ENCODE measurements at places on chromosomes 4 and X.

DNA sequence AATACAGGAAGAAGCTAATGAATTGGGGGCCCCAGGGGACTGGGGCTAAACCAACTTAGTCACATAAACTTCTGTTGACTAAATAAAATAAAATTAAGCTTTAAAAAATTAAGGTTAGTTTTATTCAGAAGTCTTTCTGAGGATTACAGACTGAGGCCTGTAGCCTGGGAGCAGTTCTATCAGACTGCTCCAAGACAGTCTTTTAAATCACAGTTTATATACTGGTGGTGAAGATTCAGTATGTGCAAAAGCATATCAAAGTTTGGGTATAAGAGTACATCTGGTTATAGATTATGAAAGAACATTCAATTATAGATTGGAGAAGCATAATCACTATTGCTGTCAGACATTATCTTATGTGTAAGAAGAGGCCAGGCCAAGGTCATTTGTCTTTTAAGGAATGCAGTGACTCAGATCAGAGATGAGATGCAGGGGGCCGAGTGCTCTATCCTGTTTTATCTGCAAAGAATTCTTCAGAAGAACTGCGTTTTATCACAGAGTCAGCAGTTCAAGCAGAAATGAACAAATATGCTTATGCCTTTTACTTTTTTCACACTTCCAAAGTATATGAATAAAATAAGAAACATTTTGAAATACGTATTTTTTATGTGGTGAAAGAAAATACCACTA, 109.4 kb downstream of the PDHA2 start:
- DNase-seq = no peak

DNA sequence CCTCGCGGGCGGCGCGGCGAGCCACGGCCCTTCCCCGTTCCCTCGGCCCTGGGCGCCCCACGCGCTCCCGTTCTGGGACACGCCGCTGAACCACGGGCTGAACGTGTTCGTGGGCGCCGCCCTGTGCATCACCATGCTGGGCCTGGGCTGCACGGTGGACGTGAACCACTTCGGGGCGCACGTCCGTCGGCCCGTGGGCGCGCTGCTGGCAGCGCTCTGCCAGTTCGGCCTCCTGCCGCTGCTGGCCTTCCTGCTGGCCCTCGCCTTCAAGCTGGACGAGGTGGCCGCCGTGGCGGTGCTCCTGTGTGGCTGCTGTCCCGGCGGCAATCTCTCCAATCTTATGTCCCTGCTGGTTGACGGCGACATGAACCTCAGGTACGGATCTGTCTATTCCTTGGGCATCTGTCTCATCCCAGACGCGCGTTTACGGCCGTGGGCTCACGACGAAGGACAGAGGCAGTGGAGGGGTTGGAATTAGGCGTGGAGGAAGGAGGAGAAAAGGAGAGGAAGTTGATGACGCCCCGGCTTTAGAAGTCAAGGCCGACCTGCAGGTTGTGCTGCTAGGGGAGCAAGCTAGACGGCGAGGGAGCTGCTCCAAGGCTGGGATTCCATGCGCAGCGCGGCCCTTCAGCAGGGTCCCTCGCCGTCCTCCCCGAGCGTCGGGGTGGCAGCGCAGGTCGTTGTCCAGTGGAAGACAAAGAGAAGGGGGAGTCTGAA, 792 bp downstream of the SLC10A4 start:
- DNase-seq = no peak

DNA sequence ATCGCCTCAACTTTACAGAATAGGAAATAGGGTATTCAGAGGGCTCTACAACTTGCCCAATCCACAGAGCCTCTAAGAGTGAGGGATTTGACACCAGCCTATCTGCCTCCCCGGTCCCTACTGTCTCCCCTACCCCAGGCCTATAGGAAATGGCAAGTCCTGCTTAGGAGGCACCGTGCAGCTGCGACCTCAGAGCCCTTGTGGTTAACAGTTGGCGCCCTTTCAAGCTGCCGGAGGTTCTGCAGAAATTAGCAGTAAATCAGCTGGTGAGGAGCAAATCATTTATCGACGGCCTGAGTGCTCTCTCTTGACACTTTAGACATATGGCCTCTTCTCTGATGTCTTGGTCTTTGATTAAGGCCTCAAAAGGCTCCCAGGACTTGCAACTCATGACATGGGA, 96.9 kb downstream of the CLNK start:
- no peak for DNase-seq

- DNase-seq = no peak
Observed at GRCh38 chrX:7068939-7069367, 78.6 kb upstream of the STS start.

- no peak for DNase-seq
Observed at GRCh38 chrX:7620560-7620959, 222.4 kb upstream of the VCX start.

DNA sequence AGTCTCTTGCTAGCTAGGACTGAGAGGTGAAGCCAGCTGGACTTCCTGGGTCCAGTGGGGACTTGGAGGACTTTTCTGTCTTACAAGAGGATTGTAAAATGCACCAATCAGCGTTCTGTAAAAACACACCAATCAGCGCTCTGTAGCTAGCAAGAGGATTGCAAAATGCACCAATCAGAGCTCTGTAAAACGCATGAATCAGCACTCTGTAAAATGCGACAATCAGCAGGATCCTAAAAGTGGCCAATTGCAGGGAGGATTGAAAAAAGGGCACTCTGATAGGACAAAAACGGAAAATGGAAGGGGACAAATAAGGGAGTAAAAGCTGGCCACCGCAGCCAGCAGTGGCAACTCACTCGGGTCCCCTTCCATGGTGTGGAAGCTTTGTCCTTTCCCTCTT, 65.6 kb upstream of the DUSP21 start:
- no peak for DNase-seq

DNA sequence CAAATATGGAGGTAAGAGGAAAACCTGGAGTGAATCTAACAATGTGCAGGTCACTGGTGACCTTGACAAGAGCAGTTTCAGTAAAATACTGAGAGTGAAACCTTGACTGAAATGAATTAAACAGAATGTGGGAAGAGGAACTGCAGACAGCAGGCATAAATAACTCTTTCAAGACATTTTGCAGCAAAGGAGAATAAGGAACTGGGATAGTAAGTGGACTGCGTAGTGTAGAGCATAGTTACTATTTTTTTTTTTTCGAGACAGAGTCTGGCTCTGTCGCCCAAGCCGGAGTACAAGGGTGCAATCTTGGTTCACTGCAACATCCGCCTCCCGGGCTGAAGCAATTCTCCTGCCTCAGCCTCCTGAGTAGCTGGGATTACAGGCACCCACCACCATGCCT, 24.0 kb downstream of the RBMX start:
- no peak for DNase-seq

- no peak for DNase-seq
Observed at GRCh38 chr4:26943391-26943790, 82.8 kb downstream of the STIM2 start.

DNA sequence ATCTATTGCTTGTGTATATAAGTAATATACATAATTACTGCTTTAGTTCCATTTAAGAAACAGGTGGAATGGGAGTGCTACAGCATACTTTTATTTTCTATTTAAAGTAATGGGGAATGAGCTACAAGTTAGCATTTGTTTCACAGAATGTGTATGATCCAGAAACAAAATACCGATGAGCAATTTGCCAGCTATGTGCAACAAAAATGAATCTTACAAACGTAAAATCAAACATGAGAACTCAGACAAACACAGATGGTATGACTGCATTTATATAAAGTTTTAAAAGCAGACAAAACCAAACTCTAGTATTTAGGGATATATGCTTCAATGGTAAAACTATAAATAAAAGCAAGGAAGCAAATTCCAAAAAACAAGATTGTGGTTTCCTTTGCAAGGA, 141.7 kb downstream of the PAPSS1 start:
- no peak for DNase-seq

DNA sequence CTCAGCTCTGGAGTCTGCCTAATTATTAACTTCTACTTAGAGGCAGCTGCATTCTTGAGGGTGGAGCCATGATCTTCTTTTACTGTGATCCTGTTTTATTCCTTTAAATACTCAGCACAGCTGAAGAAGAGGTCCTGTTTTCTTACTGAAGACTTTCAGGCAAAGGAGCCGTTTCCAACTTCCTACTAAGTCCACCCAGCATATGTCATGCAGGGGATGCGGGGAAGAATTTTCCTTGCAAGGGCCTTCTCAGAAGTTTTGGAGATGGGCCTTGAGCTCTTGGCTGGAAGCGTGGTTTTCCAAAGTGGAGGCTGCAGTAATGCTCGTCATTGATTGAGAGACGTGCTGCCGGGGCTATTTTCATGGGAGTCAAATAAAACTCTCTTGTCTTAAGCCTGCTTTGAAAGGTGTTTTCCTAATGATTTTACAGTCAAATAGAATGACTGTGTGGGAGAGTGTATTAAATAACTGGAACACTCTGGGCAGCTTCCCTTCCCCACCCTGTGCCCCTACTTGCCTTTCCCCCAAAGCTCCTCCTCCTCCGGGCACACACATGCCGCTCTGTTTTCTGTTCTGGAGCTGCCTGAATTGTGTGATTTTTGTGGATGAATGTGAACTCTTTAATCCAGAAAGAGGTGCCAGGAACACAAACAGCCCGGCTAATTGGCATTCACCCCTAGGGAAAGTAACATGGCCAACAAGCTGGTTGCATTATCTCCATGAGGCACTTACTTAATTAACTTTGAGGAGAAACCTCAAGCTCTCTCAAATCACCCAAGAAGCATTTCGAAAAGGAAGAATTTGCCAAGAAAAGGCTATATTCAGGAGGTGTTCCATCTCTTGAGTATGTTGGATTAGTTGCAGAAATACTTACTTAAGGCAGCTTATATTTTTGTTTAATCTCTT, 28.1 kb downstream of the FGF2 start:
- no peak for DNase-seq

DNA sequence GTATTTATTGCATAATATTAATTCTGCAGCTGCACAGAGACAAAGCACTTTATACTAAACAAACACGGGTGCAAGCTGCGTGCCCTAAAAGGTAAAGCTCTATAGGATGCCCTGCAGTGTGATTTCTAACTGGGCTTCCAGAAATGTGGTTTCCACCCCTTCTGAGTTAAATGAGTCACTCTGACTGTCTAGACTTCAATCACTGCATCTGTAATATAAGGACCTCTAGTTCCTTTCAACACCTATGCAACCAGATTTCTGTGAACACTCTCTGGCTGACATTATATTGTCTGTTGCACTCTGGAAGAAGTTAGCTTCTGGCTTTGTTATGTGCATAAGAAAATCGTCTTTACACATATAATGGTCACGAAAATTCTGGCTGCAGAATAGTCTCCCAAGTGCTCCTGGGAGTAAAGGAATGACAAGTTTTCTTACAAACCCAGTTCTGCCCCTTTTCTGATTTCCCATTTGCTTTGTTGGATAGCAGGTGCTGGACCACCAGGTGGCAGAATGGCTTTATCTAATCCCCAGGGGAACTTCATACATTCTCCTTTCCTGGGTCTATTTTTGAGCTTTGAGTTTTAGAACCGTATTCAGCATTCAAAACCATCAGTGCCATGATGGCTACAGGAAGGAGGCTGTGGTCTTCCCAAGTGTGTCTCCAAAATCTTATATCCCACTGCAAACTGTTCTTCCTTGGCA, 842.2 kb downstream of the STIM2 start:
- DNase-seq = no peak
